ENCODE measurements at places on chromosomes 2 and 18.

- peak; percentile 43 for DNase-seq
These were observed 11.6 kb downstream of the TRAPPC8 start for GRCh38 chr18:31931163-31931885.

GRCh38 chr2:64818664-64819060, 164.9 kb upstream of the SERTAD2 start:
- no peak for DNase-seq

GRCh38 chr18:38923126-38923525, 1357.5 kb upstream of the CELF4 start:
- DNase-seq: no peak

DNA sequence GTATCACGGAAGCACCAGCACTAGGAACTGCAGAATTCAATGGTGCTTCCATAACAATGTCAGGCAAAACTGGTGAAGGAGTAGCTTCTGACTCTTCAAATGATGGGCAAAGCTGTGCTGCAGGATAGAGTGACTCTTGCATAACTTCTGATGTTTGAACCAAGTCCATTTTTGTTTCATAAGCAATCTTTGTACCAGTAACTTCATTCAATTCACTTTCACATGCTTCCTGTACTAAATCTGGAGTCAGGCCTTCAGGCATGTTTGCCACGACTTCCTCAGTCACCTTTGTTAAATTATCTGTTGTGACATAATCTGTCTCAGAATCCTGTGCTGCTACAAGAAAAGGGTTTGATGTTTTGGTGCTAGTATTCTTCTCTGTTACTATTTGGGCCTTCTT, 24.0 kb downstream of the RTN4 start:
- peak; percentile 54 for DNase-seq

- no peak for DNase-seq
These were observed 157.0 kb upstream of the AQP4 start for GRCh38 chr18:27022477-27022876.

- DNase-seq: no peak
These were observed 21.0 kb upstream of the GLS start for GRCh38 chr2:190859347-190860297.

- no peak for DNase-seq
These were observed 342.9 kb downstream of the TSN start for GRCh38 chr2:122098306-122098705.

GRCh38 chr2:238710032-238710735, 137.7 kb upstream of the TWIST2 start:
- DNase-seq: no peak

DNA sequence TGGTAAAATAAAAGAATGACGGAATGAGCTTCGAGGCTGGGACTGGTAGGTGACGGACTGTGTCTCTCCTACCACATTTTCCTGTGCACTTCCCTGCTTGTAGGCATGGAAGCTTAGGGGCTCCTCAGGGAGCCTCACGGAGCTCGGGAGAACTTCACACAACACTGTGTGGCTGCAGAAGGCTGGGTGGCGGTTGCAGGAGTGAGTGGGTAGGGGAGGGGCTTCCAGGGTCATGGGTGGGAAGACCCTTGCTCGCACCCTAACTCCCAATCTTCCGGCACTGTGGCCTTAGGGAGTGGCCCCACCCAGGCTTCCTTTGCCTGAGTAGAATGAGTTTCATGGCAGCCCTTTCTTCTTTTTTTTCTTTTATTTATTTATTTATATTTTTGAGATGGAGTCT, 128.6 kb downstream of the INHBB start:
- no peak for DNase-seq

DNA sequence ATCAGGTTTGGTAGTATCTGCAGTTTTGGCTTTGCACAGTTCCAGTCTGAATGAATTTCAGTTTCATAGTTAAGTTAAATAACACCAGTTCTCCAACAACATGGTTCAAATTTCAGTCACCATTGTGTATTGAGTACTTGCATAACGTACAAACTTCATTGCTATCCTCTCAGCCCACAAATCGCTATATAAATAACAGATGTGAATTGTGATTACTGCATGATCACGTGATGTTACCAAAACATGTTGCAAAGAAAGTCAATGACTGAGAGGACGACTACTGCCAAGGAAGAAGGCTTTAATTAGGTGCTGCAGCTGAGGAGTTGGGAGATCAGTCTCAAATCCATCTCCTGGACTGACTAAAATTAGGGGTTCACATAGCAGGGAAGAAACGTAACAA, 48.2 kb downstream of the COL4A4 start:
- DNase-seq: no peak

- no peak for DNase-seq
These were observed 5.4 kb upstream of the ZAP70 start for GRCh38 chr2:97708048-97708380.

DNA sequence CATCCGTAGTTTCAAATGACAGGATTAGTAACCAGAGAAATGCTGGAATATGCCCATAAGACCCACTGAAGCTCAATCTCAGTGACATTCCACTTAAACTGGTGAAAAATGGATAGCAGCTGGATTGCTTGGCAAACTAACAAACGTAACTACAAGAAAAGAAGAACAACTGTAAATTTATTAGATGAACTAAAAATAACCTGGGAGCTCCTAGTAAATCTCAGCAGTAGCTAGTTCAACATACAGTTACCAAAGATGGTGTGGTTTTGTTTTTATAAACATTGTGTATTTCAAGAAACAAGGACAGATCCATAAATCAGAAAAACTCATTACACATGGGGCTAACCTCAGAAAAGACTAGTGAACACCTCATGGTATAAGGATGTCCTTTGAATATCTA, 531.9 kb downstream of the XIRP2 start:
- no peak for DNase-seq

DNA sequence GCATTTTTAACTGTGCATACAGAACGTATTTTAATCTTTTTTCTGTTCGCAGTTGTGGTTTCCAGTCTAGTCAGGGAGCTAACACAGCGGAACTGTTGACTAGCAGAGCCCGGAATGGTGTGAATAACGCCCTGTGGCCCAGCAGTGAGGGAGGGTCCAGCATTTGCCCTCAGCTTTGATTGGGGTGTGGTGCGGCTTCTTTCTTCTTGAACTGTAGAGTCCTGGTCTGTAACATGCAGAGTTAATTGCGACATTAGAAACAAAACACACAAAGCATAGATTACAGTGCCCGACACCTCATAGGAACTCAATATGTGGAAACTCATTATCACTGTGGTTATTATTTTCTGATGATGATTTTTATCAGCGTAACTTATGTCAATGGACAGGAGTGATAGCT, 253.6 kb downstream of the SOX11 start:
- no peak for DNase-seq

- no peak for DNase-seq
These were observed 83.5 kb downstream of the POLE4 start for GRCh38 chr2:75041731-75042600.

GRCh38 chr2:26582890-26583289, 58.3 kb downstream of the CIB4 start:
- DNase-seq: no peak

- DNase-seq: peak; percentile 41
These were observed 11.3 kb downstream of the RMP24 start for GRCh38 chr18:35983818-35984217.

DNA sequence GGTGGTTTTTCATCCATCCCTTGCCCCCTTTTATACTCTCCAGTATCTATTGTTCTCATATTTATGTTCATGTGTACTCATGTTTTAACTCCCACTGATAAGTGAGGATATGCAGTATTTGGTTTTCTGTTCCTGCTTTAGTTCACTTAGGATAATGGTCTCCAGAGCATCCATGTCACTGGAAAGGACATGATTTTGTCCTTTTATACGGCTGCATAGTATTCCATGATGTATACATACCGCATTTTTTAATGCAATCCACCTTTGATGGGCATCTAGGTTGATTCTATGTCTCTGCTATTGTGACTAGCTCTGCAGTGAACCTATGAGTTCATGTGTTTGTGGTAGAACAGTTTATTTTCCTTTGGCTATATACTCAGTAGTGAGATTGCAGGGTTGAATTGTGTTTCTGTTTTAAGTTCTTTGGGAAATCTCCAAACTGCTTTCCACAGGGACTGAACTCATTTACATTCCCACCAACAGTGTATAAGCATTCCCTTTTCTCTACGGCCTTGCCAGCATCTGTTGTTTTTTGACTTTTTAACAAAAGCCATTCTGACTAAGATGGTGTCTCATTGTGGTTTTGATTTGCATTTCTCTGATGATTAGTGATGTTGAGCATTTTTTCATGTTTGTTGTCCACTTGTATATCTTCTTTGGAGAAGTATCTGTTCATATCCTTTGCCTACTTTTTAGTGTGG, 420.2 kb downstream of the THSD7B start:
- DNase-seq: peak; percentile 27

DNA sequence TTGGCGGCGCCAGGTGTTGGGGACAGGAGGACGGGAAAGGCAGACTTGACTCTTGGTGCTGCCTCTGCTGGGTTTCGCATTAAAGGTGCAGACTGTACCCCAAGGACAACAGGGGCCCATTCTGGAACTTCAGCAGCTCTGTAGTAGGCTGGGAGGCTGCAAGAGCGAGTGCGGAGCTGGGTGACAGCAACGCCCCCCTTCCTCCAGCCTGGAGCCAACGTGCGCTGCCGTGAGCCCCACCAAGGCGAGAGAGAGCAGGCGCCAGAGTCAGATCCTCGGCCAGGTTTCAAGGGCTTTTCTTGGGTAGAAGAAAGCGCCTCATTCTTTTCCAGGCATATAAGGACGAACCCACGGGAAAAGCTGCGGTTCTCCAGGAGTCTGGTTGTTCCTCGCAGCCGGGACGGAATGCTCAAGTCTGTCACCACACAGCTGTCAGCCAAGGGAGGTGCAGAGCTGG, 1.9 kb downstream of the DOK6 start:
- DNase-seq: no peak

- DNase-seq: no peak
These were observed 17.5 kb downstream of the CAPN13 start for GRCh38 chr2:30789670-30790210.

- no peak for DNase-seq
These were observed 13.3 kb upstream of the ZNF521 start for GRCh38 chr18:25365242-25365641.

- no peak for DNase-seq
These were observed 288.7 kb downstream of the MBD2 start for GRCh38 chr18:53935803-53936202.

- DNase-seq: no peak
These were observed 12.8 kb upstream of the MSGN1 start for GRCh38 chr2:17803497-17803896.

- no peak for DNase-seq
These were observed 32.1 kb downstream of the PSMD1 start for GRCh38 chr2:231088754-231089153.

DNA sequence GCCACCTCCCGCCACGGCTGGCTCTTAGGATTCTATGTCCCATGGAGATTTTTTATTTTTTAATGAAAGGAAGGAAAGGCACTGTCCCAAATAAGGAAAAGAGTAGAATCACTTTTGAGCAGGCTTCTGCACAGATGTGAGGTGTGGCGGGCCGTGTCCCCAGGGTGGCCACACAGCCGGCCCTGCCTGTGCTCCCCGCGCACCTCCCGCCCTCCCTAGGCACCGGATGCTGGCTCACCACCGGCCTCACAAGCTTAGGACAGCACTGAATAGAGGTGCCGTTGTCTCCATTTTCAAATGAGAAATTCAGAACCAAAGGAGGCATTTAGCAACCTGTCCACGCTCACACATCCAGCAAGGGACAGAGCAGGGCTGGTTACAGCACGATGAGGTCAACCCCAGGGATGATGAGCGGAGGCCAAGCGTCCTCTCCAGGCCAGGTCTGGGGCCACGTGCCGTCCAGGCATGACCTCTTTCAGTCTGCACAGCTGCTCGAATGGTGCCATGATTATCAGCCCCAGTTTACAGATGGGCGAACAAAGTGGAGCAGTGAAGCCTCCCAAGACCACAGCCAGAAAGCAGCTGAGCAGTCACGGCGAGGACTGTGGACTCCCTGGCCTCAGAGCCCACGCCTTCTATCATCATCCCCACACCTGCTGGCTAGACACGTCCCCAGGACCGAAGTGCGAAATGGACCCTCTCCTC, 20.7 kb upstream of the TEX51 start:
- no peak for DNase-seq

- DNase-seq: peak; percentile 83
These were observed 265.1 kb upstream of the OSR1 start for GRCh38 chr2:19623488-19623887.

GRCh38 chr2:143577489-143577888, 448.3 kb downstream of the ARHGAP15 start:
- DNase-seq: no peak

GRCh38 chr18:70386582-70386981, 97.7 kb downstream of the SOCS6 start:
- DNase-seq: no peak

- no peak for DNase-seq
These were observed 46.7 kb downstream of the MARCO start for GRCh38 chr2:118988706-118989105.

- DNase-seq: peak; percentile 82
These were observed 47.4 kb upstream of the KDM3A start for GRCh38 chr2:86393521-86394491.

- DNase-seq: no peak
These were observed 9.3 kb downstream of the BARD1 start for GRCh38 chr2:214800180-214800579.

GRCh38 chr2:73070643-73071359, 711 bp downstream of the SFXN5 start:
- peak; percentile 29 for DNase-seq

DNA sequence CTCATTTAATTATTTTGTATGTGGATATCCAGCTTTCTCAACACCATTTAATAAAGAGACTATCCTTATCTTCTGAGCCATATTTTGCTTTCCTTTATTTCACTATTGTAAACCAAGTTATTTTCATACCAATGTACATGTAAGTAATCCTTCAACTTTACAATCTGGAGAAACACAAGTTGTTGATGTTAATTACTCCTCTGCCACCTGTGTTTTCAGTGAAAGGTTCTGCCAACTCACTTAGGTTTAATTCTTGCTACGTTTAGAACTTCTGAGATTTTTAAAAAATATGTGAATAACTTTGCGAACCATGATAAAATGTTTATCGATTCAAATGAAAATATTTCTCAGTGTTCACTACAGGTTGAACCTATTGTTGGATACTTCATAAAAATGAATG, 244.4 kb downstream of the CDH7 start:
- DNase-seq: no peak

DNA sequence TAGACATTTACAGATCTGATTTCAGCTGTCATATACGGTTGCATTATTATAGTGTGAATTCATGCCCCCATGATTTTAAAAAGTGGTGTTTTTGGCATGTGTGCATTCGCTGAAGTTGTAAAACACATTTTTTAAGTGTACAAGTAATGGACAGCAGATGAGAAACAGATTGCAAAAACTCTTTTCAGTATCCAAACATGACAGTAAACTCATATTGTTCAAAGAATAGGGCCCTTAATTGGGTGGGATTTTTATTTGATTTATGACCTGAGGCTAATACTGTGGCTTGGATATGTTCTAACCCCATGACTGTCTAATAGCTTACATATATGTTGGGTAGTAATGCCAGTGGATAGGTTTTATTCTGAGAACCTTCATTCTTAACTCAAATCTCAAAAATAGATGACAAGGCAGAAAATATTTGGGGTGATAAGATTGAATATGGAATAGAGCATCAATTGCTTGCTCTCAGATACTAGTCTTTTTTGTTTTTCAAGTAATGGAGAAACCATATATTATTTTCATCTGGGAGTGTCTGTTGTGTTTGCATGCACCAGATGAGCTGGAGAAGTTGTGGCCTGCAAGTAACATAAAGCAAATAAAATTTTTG, 118.6 kb downstream of the PARD3B start:
- no peak for DNase-seq

Measured in epithelial cell of esophagus (primary cell).